ENCODE measurements at places on chromosomes 3 and 15. TPM values are rescaled to one million over a fixed set of nuclear protein-coding genes. Genes with fewer than 3 reads are reported as not detected.

Gene TRPC1
- total RNA-seq, result 37.3 TPM

Gene DUOXA2
- total RNA-seq, result not detected

Gene CCDC9B
- 91.9 TPM for total RNA-seq

Gene LINS1
- 8.8 TPM for total RNA-seq
